ENCODE measurements at places on chromosomes 5 and 9.

GRCh38 chr9:118532592-118532991 lies 828.4 kb downstream of the TLR4 start:
- no peaks in the 10 kb centered on the region for H3K27me3 ChIP-seq
- no peak for DNase-seq
- peaks cover 9% of the 10 kb centered on the region for H3K4me1 ChIP-seq
- H3K36me3 ChIP-seq = no peaks in the 10 kb centered on the region

- no peak for DNase-seq
- H3K27ac ChIP-seq = no peak overlapping the region
- no peaks in the 10 kb centered on the region for H3K4me1 ChIP-seq
- no peaks in the 10 kb centered on the region for H3K27me3 ChIP-seq
- H3K4me3 ChIP-seq = no peak overlapping the region
- H3K36me3 ChIP-seq = no peaks in the 10 kb centered on the region
Measured at GRCh38 chr5:135423846-135424168, 23.3 kb downstream of the DCANP1 start.

GRCh38 chr5:5182508-5183188 lies 42.5 kb downstream of the ADAMTS16 start:
- H3K36me3 ChIP-seq = no peaks in the 10 kb centered on the region
- H3K27me3 ChIP-seq = no peaks in the 10 kb centered on the region
- no peak overlapping the region for H3K27ac ChIP-seq
- no peak overlapping the region for H3K4me3 ChIP-seq

- H3K4me1 ChIP-seq = peaks cover 15% of the 10 kb centered on the region
- DNase-seq = no peak
Measured at GRCh38 chr5:132492386-132493125, 2.0 kb upstream of the IRF1 start.

DNA sequence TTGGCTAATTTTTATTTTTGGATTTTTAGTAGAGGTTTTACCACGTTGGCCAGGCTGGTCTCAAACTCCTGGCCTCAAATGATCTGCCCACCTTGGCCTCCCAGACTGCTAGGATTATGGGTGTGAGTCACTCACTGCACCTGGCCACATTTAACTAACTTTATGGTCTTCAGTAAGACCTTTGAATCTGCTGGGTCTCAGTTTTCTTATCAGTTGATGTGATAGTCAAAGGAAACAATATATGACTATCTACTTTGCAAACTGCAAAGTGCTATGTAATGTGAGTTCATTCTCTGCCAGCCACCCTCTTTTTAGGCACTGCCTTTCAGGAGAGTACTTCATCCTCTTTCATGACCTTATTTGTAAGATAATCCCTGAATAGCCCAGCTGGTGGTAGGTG lies 474.7 kb downstream of the PDE4D start:
- no peak overlapping the region for H3K4me3 ChIP-seq
- no peak for DNase-seq
- no peaks in the 10 kb centered on the region for H3K36me3 ChIP-seq
- H3K27ac ChIP-seq = no peak overlapping the region

DNA sequence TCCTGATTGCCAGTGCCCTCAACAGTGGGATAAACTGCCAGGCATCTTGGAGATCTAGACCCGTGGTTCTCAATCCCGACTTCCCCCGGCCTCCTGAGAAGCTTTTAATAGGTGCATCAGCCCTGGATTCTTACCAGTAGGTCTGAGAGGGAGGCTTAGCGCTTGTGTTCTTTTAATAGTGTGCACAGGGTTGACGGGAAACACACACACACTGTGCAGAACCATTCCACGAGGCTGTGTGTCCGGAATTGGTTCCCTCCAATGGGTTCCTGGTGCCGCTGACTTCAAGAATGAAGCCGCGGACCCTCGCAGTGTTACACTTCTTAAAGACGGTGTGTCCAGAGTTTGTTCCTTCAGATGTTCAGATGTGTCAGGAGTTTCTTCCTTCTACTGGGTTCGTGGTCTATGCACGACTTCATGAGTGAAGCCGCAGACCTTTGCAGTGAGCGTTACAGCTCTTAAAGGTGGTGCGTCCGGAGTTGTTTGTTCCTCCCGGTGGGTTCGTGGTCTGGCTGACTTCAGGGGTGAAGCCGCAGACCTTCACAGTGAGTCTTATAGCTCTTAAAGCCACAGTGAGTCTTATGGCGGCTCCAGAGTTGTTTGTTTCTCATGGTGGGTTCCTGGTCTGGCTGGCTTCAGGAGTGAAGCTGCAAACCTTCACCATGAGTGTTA lies 46.6 kb upstream of the PRSS3 start:
- no peak for DNase-seq
- H3K4me3 ChIP-seq = no peak overlapping the region
- no peaks in the 10 kb centered on the region for H3K36me3 ChIP-seq
- no peaks in the 10 kb centered on the region for H3K4me1 ChIP-seq

- no peak overlapping the region for H3K27ac ChIP-seq
- no peak overlapping the region for H3K4me3 ChIP-seq
- no peaks in the 10 kb centered on the region for H3K36me3 ChIP-seq
- no peak for DNase-seq
- peaks cover 4% of the 10 kb centered on the region for H3K27me3 ChIP-seq
- no peaks in the 10 kb centered on the region for H3K4me1 ChIP-seq
Measured at GRCh38 chr5:80034559-80034958, 589 bp upstream of the THBS4 start.

GRCh38 chr9:25205285-25205684 lies 473.0 kb downstream of the TUSC1 start:
- H3K27ac ChIP-seq = no peak overlapping the region
- no peak for DNase-seq
- no peaks in the 10 kb centered on the region for H3K36me3 ChIP-seq
- no peaks in the 10 kb centered on the region for H3K4me1 ChIP-seq

- no peaks in the 10 kb centered on the region for H3K27me3 ChIP-seq
- no peak overlapping the region for H3K4me3 ChIP-seq
- H3K27ac ChIP-seq = no peak overlapping the region
- H3K4me1 ChIP-seq = no peaks in the 10 kb centered on the region
Measured at GRCh38 chr5:170769898-170770416, 13.6 kb upstream of the GABRP start.

DNA sequence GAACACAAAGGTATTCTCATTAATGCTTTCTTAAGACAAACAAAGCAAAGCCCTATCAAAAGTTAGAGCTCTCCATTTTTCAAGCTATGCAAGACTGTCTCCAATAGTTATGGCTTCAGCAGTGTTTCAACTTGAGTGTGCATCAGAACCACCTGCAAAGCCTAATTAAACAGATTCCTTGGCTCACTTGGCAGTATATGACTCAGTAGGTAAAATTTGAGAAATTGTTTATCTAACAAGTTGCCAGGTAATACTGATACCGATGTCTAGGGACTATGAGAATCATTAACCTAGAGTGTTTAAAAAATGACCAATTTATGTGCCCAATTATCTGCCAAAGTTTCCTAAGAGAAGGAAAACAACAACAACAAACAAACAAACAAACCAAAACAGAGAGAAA lies 60.3 kb upstream of the PARP8 start:
- no peak overlapping the region for H3K4me3 ChIP-seq
- H3K27ac ChIP-seq = no peak overlapping the region
- no peaks in the 10 kb centered on the region for H3K27me3 ChIP-seq
- no peaks in the 10 kb centered on the region for H3K4me1 ChIP-seq
- H3K36me3 ChIP-seq = no peaks in the 10 kb centered on the region
- no peak for DNase-seq

DNA sequence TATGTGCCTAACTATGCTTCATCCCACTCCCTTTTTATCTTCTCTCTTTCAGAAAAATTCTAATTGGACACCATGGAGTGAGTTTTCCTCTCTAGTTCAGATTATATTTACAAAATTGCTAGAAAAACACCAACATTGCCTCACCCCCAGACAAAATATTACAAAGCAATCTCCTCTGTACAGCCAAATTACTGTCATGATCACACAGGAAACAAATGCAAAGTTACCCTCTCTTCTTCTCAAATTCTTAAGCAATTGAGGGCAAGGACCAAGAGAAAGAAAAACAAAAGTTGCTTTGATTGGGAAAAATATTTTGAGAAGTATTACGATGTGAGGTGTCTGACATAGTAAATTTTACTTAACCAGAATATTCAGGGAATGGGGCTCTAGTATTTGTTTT lies 30.8 kb upstream of the ABCA1 start:
- H3K36me3 ChIP-seq = no peaks in the 10 kb centered on the region
- H3K27me3 ChIP-seq = no peaks in the 10 kb centered on the region
- H3K4me3 ChIP-seq = no peak overlapping the region
- DNase-seq = no peak
- H3K27ac ChIP-seq = no peak overlapping the region

DNA sequence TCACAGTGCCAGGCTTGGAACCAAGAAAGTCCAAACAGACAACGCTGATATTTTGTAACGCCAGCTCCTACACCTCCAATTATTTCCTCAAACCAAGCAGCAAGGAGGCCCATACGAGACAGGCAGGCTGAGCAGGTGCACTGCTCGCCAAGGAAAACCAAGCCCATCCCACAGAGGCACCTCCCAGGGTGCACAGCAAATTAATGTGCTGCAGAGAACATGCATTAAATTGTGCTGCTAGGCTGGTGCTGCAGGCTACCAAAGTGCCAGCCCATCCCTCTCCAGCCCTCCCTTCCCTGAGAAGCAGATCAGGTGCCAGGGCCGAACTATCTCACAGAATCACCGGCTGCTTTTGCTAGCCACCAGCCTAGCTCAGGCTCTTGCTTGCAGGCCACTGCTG lies 137.8 kb downstream of the PAX5 start:
- no peaks in the 10 kb centered on the region for H3K4me1 ChIP-seq
- no peaks in the 10 kb centered on the region for H3K36me3 ChIP-seq
- no peak overlapping the region for H3K4me3 ChIP-seq
- no peak for DNase-seq
- H3K27me3 ChIP-seq = no peaks in the 10 kb centered on the region

- H3K27me3 ChIP-seq = no peaks in the 10 kb centered on the region
- no peaks in the 10 kb centered on the region for H3K4me1 ChIP-seq
- H3K27ac ChIP-seq = no peak overlapping the region
- DNase-seq = no peak
- no peaks in the 10 kb centered on the region for H3K36me3 ChIP-seq
- no peak overlapping the region for H3K4me3 ChIP-seq
Measured at GRCh38 chr9:85237478-85237877, 504.3 kb downstream of the AGTPBP1 start.

GRCh38 chr9:16461137-16461840 lies 409.2 kb downstream of the BNC2 start:
- no peak overlapping the region for H3K4me3 ChIP-seq
- H3K4me1 ChIP-seq = no peaks in the 10 kb centered on the region
- DNase-seq = no peak
- H3K36me3 ChIP-seq = no peaks in the 10 kb centered on the region

GRCh38 chr9:6715755-6716643 lies 41.8 kb upstream of the KDM4C start:
- no peak overlapping the region for H3K27ac ChIP-seq
- H3K4me1 ChIP-seq = no peaks in the 10 kb centered on the region
- peak overlapping the region; percentile 57 for H3K4me3 ChIP-seq
- no peak for DNase-seq

DNA sequence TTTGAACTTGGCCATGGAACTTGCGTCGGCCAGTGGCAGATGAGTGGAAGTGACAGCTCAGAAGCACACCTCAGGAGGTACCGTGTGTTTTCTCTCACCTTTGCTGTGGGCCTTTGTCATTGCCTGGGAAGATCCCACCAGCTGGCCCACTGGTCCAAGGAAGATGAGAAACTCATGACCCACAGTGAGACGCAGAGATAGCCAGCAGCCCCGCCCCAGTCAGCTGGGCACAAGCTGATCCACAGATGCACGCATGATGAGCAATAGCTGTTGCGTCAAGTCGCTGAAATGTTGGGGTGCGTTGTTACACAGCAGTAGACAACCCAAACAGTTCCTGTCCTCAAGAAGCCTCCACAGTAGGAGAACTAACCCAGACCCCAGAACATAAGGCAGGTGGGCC lies 30.8 kb upstream of the UNC5A start:
- no peak overlapping the region for H3K4me3 ChIP-seq
- no peaks in the 10 kb centered on the region for H3K27me3 ChIP-seq
- no peaks in the 10 kb centered on the region for H3K36me3 ChIP-seq
- no peaks in the 10 kb centered on the region for H3K4me1 ChIP-seq

DNA sequence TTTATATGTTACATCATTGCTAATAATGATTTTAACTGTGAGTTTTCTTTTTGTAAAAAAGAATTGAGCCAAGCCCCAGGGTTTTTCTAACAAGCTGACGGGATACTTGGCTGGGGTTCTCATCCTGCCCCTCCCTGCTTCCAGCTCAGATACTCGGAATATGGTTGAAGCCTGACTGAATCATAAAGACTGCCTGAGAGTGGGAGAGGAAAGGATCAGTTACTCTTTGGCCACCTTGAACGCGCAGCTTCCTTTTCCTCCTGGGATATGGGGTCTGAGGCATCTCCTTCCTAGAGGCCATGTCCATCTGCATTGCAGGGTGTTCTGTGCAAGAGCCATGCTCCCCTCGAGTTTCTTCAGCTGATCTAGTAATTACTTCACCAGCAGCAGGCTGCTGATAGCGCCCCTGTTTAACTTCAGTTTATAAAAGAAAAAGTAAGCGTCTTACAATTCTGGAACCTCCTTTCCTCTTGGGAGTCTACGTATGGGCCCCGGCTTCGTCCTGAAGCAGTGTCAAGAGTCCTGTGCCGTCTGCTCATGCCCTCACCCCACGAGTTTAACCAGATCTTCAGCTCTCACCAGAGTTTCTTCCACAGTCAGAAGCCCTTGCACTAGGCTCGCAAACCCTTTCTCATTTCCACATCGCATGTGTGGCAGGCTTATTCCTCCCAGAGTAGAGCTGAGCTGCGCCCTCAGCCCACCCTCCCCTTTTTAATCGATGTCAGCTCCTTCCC lies 130.0 kb downstream of the MVB12B start:
- DNase-seq = no peak
- no peak overlapping the region for H3K4me3 ChIP-seq
- no peaks in the 10 kb centered on the region for H3K4me1 ChIP-seq
- no peaks in the 10 kb centered on the region for H3K27me3 ChIP-seq

DNA sequence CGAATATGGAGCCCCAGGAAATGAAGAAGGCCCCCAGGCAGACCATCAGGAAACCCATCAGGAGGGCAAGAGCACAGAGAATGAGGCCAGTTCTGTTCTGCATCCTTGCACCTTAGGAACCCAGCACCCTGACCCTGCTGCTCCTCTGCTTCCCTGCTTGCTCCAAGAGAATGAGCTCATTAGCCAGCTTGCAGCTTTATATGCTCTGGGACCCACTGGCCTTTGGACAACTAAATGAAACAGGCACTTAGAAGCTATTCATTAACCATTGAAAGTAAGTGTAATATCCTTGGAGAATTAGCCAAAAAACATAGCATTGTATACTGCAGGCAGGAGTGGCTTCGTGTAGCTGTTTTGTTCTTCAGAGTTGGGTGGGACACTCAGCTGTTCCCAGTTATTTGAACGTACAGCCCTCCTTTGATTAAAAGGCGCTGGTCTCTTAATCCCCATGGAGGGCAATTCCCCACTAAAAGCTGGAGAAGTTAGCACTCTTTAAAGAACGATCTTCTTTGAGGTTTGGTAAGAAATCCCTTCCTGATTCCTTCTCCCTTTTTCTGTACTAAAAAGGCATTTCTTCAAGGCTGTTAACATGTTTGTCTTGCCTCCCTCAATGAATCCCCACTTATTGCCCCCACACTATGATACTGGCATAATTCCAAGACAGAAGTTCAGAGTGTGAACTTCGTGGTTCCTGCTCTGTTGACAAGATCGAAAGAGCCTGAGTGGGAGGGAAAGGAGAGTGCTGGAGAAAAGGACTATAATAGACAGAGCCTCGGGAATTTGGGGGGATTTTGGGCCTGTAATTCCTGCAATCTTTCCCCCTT lies at the start of gene TMEM252:
Gene TMEM252 (minus strand): TSS at position 172 of the 824 bp plus-strand sequence. CDS start 69 bp downstream, at position 103.
- H3K4me1 ChIP-seq = no peaks in the 10 kb centered on the region
- H3K27ac ChIP-seq = peak within 1 kb of the TSS; percentile 54
- no peaks in the 10 kb centered on the region for H3K36me3 ChIP-seq
- DNase-seq = no peak

All from ascending aorta (tissue), 2 donors.